SK-N-SH treated with all-trans-retinoic acid at 6 μM for 48 hours (cell line): ENCODE measurements at places on chromosomes 1 and 21.

GRCh38 chr21:36010801-36011200 is 49.5 kb downstream of the SETD4 start:
- no peak for ATAC-seq

- no peak for ATAC-seq
These were observed 21.8 kb downstream of the TGFBR3 start for GRCh38 chr1:91864017-91864700.

GRCh38 chr1:226958300-226958699 is 18.2 kb downstream of the COQ8A start:
- ATAC-seq, result no peak

DNA sequence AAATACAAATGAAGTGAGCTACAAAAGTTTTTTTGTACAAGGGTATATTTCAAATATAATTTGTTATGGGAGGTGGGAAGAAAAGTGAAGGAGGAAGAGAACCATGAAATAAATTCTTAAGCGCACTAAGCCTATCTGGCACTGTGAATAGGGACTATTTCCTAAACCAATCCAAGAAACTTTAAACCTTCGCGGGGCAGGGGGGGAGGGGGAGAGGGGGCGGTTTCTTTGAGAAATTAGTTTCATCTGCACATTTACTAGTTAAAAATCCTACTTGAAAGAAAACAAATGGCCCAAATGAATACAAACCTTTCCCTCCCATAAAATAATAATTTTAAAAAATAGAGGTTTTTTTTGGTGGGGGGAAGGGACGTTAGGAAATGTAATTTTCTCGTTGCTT is 364 bp downstream of the GOLPH3L start:
- no peak for ATAC-seq

DNA sequence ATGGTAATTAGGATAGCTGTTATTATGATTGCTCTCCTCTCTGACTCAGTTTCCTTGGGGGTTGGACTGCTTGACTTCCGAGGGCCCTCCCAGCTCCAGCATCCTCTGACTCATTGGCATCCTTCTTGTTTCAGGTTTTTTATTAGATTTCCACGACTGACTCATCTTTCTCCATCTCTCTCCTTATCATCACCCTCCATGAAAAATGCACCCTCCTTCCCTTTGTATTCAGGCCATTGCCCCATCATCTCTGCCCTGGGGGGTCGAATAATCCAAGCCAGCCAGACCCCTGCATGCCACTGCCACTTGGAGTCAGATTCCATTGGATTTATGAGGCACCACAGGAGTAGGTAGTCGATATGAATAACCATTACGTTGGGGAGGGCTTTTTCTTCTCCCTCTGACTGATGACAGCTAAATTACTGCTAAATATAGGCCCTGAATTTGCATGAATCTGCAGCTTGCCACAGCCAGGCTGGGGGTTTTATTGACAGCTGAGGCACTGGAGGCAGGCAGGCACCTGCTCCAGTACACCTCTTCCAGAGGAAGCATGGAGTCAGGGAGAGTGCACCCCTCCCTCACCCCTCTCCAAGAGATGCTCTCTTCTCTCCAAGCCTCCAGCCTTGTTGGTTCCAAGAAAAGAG is 91.7 kb downstream of the C1orf94 start:
- ATAC-seq, result no peak

DNA sequence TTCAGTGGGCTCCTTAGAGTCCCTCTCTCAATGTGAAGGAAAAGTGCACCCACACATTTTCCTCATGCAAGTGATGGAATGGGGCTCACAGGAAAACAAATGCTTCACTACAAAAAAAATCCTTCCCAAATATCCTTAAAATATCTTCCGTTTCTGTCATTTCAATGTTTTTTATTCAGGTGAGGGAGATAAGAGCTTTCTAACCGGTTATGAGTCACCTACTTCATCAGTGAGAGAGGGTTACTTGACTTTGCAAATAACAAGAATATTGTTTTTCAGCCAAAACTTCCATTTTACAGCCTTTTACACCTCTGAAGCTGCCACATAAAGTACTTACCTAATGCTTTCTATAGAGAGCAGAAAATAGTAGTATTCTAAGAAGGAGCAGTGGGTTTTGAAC is 98.3 kb upstream of the CD55 start:
- no peak; the same call in 2 of the 3 replicates for ATAC-seq

GRCh38 chr1:202275061-202275770 is 66.5 kb downstream of the UBE2T start:
- ATAC-seq, result no peak

GRCh38 chr1:68085752-68086151 is 35.3 kb upstream of the DIRAS3 start:
- ATAC-seq, result no peak

- no peak for ATAC-seq
These were observed 42.8 kb downstream of the PRDM15 start for GRCh38 chr21:41836166-41837015.

- no peak for ATAC-seq
These were observed 96.8 kb upstream of the ADGRL2 start for GRCh38 chr1:81703756-81704463.

GRCh38 chr1:21956720-21957552 is 19.8 kb upstream of the HSPG2 start:
- ATAC-seq, result peak; percentile 85

GRCh38 chr1:15225461-15225860 is 21.6 kb upstream of the FHAD1 start:
- no peak for ATAC-seq

DNA sequence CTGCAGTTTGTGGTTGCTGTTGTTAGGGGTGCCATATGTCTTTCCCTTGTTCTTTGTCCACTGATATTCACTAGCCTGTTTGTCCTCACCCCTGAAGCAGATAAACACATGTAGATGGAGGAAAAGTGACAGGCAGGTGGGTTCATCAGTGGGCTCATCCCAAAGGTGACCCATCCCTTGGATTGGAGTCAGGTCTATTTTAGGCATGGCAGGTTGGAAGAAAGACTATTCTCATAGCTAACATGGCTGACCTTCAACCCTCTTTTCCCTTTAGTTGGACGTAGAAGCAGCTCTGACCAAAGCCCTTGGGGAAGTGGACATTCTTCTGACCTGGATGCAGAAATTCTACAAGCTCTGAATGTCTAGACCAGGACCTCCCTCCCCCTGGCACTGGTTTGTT is 5.5 kb downstream of the IL24 start:
- ATAC-seq, result no peak

DNA sequence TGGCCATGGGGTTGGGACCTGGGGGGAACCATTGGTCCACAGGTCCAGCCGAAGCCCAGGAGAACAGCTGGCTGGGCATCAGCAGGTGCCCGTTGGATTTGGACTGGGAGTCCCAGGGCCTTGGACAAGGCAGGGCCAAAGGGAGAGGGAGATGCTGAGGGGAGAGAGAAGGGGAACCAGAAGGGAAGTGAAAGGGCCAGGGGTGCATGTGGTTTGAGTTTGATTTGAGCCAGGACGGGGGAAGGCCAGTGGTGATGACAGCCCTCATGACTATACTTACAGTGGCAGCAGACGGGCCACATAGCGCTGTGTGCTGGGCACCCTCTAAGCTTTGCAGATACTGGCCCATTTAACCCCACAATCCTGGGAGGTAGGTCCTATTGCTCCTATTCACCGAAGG is 18.8 kb downstream of the AGRN start:
- no peak for ATAC-seq

DNA sequence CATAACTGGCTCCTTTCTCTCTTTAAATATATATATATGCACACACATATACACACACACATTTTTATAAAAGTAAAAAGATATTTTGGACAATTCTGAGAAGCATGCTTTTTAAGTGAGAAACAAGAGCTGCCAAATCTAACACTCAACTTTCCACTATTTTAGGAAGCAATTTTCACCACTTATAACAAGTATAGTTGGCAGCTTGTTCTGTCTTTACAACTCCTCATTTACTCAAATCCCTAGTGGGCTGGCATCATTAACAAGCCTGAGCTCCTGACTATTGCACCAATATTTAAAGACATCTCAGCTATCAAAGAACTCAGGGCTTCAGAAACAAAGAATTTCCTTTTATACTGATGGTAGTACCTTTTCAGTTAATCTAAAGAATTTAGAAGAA is 76.6 kb downstream of the RAB3GAP2 start:
- no peak for ATAC-seq

GRCh38 chr21:38148046-38148445 is 108.7 kb upstream of the KCNJ15 start:
- no peak for ATAC-seq

- no peak for ATAC-seq
These were observed 1.7 kb downstream of the DR1 start for GRCh38 chr1:93347334-93347899.

GRCh38 chr1:103362348-103363007 is 163.0 kb upstream of the RNPC3 start:
- ATAC-seq, result no peak

DNA sequence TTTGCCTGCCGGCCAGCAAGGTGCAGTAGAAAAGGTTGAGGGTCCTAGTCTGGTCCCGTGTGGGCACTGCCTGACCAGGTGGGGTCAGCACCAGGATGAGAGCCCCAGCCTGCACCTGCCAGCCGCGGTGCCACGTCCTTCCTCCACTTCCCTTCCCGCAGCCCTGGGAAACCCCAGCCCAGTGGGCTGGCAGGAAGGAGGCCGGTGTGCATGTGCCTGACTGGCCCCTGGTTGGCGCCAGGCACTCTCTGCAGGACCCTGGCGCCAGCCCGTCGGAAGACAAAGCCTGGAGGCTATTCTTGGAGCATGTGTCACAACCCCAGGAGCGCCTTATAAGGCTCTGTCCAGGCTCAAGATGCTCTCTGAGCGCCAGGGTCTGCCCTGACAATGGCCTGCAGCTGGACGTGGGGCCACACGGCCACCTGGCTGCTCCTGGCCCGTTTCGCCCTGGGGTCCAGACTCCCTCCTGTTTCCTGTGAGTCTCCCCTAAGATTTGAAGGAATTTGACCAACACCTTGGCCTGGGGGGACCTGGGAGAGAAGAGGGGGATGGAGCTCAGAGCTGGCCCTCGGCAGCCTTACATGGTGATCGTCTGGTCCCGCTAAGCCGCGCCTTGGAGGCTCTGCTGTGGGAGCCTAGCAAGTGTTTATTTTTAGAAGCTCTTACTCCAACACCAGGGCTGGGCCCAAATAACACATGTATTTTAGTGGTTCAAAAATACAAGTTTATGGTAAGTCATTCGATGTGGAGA is 31.9 kb upstream of the POFUT2 start:
- ATAC-seq, result peak; percentile 88

DNA sequence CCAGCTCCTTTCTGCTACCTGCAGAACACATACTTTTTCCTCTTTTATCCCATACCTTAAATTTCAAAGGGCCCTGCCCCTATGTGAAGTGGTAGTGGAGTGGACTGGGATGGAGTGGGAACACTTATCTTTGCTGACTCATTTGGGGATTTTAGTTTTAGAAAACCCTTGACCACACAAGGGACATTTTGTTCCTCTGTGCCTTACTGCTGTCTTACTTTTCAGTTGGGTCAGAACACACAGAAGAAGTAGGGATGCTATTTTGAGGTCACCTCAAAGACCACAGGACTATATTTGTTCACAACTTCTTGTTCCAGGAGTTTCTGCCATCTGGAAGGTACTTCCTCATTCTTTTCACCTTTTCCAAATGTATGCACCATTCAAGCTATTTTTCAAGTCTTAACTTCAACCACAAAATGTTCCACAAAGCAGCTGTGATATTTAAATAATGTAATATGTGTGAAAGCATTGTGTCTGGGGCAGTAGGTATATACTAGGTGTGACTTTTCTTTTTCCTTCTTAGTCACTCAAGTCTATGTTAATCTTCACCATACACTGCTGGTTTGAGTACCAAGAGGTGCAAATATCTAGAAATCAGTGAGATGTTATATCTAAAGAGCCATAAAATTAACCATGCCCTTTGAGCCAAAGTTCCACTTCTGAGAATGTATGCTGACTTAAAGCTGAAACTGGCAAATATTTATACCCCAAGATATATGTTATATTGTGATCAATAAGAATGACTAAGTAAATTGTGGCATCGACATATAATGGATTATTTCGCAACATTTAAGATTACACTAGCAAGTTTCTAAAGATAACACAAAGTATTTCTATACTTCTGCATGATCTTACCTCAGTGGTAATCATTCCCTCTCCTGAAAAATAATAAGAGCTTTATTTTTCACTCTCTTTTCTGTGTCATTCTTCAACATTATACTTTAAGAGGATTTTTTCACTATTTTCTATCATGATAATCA is 308.5 kb downstream of the MRPL39 start:
- no peak for ATAC-seq

DNA sequence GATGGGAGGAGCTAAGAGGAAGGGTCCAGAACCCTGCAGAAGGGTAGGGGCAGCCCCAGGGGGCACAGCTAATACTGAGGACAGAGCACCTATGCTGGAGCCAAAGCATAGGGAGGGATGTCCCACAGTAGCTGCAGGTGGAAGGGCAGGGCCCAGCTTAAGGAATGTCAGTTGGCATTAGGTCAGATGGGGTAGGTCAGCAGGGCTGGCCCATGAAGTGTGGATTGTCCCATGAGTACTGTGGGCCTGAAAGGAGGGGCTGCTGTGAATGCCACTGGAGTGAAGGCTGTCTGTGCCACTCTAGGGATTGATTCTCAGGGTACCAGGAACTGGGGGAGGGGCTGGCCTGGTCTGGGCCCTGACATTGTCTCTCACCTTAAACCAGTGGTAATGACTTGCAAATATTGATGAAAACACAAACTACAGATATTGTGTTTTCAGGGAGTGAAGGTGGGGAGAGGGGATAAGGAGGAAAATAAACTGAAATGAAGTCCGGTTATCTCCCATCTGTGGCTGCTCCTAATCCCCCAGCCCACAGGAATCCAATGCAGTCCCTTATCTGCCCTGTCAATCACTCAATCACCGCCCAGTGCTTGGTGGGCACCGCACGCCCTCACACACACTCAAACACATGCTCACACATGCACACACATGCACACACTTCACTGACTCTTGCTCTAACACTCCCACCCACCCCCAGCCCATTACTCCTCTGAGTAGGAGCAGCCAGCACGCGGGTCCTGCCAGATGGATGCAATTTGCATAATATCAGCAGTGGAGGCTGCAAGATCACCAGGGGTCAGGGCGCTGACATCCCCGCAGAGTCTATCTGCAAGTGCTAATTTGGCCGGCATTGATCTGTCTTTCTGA is 27.8 kb downstream of the DMAP1 start:
- ATAC-seq, result no peak

DNA sequence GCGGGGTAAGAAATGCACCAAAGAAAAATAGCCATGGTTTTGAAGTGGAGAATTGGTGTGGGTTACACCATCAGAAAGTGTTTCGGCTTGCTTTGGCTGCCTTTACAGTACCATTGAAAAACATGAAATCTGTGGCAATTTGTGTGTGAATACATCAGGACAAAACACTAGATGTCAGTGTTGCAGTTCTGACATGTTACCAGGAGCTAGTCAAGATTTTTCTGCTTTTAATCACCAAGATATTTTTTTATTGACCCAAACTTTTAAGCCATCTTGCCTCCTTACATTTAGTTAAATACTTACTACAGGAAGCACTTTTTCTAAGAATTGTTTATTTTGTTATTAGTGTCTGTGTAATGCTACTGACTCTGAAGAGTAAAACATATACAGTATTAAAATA is 14.3 kb downstream of the RRP15 start:
- peak; percentile 93 for ATAC-seq

DNA sequence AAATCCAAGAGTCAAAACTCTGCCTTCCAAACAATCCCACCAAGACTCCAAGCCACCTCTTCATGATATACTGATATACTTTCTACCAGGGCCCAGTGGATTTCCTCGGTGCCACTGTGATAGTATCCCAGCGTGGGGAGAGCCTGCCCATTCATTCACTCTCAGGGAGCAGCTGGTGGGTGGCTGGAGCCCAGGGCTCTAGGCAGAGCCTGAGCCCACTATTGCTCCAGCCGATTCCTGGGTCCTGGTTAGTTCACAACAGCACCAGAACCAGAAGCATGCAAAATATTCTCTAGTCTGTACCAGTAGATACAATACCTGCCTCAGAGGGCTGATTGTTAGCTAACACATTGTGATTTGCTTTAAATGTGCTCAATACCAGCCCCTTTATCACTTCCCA is 831 bp downstream of the CSRP1 start:
- ATAC-seq, result peak; percentile 6
